ENCODE measurements at places on chromosomes 7 and 10. TPM values are rescaled to one million over a fixed set of nuclear protein-coding genes. Genes with fewer than 3 reads are reported as not detected.

Gene MMD2
- total RNA-seq, result not detected

Gene MAGI2
- total RNA-seq, result 0.81 TPM

Gene GHRHR
- total RNA-seq, result not detected

Gene TMEM196
- not detected for total RNA-seq

Gene COPG2
- total RNA-seq, result 18.8 TPM

Measured in bladder microvascular endothelial cell (primary cell).